ENCODE measurements at places on chromosomes 13 and 19.

DNA sequence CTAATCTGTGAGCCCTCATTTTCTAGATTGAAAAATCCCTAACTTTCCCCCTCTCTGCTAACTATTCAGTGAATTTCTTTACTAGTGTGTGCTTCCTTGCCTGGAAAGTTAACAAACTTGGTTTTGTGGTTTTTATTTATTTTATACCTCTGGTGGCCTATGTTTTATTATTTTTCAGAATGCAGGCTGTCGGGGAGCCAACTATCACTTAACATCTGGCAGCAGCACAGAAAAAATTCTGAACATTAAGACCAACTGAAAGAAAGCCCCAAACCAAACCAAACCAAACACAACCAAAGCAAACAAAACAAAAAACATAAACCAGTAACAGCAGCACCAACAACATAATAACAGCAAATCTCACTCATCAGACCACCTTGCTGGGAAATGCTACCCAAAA, 109.0 kb upstream of the KL start:
- no peak for DNase-seq

GRCh38 chr19:10848230-10848856, at the start of gene C19orf38:
Gene C19orf38, plus strand, starts transcription at chr19:10848415. Its CDS starts 94 bp downstream, at chr19:10848509.
- peak; percentile 55 for DNase-seq

DNA sequence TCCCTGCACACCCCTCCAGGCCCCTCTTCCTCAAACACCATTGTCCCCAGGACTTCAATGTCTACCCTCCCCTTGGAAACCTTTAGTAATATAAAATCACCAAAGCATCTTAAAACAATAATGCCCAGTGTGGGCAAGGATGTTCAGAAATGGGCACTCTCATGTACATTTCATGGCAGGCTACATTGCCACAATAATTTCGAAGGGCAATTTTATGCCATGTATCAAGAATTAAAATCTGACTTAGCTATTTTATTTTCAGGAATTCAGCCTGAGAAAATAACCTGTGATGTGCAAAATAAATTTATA, 35.8 kb upstream of the IGSF23 start:
- DNase-seq = no peak

GRCh38 chr19:1673645-1674292, 21.4 kb upstream of the TCF3 start:
- DNase-seq = no peak

GRCh38 chr13:101700598-101700997, 248.1 kb downstream of the ITGBL1 start:
- DNase-seq = no peak
